ENCODE measurements at places on chromosomes 6 and 20.

GRCh38 chr6:166282394-166283032 is 25.7 kb downstream of the PRR18 start:
- no peak for DNase-seq

- no peak for DNase-seq
These were observed 14.9 kb downstream of the COL21A1 start for GRCh38 chr6:56232436-56232835.

DNA sequence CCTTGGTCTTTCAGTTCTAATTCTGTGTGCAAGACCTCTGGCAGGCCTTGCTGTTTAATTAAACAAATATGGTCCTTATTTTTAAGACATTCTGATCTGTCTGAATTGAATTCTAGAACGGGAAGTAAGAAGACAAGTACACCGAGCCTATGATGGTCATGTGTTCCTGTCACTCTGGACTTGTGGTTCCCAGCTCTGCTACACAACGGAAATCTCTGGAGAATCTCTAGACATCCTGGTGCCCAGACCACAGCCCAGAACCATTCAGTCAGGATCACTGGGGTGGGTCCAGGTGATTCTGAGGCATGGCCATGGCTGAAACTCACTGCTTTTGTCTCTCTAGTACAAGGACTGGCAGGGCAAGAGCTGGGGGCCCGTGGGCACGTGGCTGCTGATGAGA is 15.9 kb upstream of the KCNK16 start:
- no peak for DNase-seq

DNA sequence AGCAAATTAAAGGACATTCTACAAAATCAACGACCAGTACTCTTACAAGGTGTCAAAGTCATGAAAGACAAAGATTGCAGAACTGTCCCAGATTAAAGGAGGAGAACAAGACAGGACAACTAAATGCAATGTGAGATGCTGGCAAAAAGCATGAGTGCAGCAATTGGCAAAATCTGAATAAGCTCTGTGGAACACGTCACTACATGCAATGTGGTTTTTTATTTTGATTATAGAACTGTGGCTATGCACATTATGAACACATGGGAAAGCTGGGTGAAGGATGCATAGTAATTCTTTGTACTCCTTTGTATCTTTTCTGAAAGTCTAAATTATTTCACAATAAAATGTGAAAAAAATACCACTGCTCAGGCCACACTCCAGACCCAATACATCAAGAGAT is 509.4 kb downstream of the KIF16B start:
- DNase-seq = no peak

DNA sequence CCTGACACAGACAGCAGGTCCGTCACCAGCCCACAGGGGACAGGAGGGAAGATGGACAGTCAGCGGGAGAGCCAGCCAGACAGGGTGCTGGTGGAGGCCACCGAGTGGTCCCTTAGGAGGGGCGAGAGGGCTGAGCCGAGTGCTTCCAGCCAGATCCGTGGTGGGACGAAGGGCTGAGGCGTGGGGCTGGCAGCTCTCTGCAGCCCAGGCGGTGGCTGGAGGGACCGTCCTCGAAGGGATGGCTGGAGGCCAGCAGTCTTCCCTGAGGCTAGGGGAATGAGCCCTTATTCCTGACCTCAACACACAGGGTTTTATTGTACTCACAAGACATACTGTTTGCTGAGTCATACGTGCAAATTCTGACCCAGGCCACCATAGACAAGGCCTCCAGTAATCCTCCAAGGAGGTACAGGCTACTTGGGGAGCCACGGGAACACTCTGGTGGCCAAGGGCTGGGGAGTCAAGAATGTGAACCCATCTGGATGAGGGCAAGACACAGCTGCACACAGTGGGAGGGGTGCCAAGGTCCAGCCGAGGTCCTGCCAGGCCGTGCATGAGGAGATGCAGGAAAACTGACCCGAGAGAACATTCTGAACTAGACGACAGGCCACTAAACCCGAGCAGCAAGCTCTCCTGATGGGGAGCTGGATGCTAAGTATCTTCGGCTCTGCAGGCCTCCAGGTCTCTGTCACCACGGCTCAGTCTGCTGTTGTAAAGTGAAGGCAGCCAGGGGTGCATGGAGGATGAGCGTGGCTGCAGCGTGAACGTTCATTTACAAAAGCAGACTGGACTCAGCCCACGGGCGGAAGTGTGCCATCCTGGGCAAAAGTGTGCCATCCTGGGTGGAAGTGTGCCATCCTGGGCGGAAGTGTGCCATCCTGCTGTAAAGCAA is 242.5 kb downstream of the TTLL2 start:
- no peak for DNase-seq

GRCh38 chr20:46324960-46325703 is 16.8 kb upstream of the CDH22 start:
- DNase-seq = no peak

DNA sequence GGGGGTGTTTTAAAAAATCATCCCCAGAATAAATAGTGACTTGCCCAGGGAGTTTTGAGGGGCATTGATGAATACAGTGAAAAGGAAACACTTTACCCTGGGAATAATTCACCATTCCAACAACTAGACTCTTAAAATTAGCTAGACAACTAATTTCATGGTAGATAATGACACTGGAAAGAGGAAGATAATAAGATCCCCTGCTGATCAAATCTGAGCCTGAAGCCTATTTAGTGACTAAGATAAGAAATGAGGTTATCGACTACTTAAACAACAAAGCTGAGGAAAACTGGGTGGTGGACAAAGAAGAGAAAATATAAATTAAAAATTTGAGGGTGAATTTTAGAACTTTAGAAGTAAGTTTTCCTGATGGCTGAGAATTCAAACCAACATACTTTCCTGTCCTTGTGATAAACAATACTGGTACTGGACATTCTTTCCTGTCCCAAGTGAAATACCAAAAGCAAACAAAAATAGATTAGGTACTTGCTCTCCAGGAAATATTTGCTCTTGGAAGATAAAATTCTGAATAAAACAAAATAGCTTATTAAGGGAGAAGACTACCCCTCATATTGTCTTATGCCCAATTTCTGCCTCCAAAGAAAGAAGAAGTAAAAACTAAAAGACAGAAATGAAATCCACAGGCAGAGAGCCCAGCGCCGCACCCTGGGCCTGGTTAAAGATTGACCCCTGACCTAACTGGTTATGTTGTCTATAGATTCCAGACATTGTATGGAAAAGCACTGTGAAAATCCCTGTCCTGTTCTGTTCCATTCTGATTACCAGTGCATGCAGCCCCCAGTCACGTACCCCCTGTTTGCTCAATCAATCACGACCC is 64.0 kb upstream of the ADGRF4 start:
- no peak for DNase-seq

DNA sequence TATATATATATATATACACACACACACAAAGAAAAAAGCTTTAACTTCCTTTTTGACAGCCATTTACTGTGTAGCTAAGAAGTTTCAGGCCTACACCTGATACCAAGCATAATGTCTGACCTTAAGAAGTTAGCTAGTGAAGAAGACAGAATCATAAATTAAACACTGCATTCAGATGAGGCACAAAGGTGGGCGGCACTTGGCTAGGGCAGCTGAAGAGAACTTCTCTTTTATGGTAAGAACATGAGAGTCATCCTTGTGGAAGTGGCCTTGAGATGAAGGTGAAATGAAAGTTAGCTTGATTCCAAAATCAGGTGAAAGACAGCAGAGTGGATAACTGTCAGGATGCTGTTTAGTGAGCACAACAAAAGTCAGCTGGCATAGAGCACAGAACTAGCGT is 46.5 kb downstream of the HTR1B start:
- no peak for DNase-seq

DNA sequence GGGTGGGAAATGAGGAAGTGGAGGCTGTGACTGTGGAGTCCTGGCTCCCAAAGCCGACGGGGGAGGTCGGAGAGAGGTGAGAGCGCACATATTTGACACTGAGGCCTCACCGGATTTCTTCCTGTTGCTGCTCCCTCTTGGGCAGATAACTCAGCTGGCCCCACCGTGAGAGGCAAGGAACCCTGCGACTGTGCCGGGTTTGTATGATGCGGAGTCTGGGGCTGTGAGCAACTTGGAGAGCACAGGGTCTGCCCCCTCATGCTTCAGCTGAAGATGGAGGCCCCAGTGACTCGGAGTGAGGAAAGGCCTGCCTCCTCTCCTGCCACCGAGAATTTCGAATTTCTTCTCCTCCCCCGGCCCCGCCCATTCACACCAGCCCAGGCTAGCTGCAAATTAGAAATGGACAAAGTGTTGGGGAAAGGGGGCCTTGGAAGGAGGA is 160.6 kb downstream of the GRM4 start:
- no peak for DNase-seq

Measured in GM12864 (cell line).